ENCODE measurements at places on chromosomes 16 and 17.
A peak's percentile ranks its signal among the peaks of the same experiment; 100 is the strongest.

DNA sequence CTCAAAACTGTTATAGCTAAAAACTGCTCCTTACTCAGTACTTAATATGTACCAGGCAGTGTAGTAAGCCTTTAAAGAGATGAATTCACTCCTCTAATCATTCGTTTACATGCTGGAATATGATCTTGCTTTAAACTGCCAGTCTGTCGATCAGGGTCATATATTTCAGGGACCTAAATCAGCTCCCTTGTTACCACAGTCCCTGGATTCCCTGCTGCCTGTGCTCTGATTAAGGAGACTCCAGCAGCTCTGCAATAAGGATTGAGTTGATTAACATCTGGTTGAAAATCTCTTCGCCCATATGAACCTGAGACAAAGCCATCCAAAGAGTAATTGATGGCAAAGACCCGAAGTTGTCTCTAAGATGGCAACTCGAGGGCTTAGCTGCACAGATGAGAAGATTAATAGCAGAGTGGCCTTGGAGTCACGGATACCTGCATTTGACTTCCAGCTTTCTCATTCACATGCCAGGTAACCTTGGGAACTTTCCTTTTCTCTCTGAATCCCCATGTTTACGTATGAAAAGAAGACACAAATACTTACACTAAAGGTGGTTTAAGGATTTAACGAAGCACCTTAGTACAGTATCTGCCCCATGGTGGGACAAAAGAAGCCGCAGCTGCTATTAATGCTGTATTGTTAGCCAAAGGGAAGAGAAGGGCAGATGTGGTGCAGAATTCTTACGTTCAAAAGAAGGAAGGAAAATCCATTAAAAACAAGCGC, 68.2 kb downstream of the VAT1L start:
- no peak for DNase-seq

DNA sequence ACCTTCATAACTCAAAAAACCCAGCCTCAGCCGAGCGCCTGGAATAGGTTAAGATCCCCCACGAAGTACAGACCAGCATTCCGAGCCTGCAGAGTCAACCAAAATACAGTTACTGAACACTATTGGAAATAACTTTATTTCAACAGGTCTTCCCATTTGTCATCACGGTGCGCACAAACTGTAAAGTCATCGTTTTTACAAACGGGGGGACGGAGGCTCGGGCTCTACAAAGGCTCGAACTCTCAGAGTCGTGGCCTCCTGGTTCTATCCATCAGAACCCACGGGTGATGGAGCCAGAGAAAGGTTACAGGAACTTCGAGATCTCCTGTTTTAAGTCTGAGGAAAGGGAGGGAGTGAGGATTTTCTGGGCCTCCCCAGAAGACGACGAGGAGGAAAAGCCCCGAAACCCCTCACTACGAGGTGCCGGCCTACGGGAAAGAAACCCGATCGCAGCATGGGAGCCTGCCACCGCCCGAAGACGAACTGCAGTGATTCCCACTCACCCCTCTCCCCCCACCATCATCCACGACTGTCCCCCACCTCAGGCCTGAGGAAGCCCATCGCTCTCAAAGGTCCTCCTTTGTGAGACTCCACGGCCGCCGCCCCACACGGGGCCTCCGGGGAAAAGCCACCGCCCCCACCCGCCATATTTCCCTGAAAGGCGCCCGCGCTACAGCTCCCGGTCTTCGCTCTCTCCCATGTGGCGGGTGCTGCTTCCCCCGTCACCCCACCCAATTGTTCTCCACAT, 917 bp downstream of the YWHAE start:
- DNase-seq = peak; percentile 52

DNA sequence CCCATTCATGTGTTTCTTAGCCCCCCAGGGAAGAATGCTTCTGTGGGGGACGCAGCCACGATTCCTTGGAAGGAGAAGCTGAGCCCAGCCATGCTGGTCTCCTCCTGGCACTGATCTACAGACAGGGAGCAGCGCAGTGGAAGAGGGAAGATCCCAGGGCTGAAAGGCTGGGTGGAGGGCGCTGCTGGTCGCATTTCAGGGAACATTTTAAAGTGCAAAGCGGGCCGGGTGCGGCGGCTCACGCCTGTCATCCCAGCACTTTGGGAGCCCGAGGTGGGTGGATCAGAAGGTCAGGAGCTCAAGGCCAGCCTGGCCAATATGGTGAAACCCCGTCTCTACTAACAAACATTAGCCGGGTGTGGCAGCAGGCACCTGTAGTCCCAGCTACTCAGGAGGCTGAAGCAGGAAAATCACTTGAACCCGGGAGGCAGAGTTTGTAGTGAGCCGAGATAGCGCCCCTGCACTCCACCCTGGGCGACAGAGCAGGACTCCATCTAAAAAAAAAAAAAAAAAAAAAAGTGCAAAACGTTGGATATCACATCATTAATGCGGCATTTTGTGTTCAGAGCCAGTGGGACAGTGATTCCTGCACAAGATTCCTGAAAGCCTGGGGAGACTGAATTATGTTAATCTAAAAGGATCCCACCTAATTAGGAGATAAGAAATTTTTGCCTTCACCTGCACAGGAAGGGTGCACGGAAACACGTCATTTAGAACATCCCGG, 558 bp upstream of the CHMP6 start:
- no peak for DNase-seq

DNA sequence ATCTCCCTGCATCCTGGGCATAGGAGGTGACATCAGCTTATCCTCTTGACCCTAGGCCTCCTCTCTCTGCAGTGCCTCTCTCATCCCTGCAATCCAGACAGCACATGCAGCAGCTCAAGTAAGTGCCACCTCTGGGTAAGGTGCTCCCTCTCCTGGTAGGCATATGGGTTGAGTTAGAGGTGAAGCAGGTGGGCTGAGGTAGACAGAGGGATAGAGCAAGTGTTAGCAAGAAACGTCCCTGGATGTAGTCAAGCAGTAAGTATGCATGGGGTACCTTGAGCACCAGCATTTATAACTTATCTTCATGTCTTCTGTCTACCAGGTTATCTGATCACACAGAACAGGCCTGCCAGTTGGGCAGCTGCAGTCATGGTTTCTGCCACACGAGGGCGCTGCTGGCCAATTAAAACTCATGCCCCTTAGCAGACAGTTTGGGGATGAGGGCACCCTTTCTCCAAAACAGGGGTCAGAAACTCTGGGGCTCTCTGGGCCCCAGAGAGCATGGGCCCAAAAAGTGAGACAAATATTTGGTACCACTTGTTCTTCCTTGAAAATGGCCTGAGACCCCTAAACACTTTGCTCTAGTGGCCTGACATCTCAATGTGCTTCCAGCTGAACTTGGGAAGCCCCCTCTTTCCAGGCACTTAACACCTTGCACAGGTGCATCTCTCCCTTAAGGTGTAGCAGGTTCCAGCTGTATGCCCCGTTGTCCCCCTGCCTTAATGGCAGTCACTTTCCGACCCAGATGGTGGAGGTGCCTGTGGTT, 59.8 kb downstream of the NEUROD2 start:
- DNase-seq = peak; percentile 28

DNA sequence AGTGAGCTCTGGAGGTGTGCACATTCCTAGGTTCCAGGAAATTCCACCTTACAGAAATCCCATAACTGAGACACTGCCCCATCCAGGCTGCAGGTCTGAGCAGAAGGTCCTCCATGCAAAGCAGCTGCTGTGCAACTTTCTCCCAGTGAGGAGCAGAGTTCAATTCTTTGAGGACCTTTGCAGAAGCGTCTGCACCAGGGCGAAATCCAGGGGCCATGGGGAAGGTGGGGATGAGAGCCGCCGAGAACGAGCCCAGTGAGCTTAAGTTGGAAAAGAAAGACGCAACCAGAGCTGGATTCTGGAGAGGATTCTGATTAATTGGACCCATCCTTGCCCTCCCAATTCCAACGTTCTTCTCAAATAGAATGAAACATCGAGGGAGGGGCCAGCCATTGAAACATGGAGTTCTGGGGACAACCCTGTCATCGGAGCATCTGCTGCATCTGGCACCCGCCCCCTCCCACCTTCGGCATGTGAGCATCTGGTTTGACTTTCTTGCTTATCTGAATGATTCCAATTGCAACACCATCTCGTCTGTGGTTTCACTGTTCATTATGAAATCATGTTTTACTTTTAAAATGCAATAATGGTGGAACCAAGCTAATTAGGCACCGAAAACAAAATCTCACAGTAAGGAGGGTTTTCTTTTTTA, 190.6 kb upstream of the FOXF1 start:
- DNase-seq = peak; percentile 57

DNA sequence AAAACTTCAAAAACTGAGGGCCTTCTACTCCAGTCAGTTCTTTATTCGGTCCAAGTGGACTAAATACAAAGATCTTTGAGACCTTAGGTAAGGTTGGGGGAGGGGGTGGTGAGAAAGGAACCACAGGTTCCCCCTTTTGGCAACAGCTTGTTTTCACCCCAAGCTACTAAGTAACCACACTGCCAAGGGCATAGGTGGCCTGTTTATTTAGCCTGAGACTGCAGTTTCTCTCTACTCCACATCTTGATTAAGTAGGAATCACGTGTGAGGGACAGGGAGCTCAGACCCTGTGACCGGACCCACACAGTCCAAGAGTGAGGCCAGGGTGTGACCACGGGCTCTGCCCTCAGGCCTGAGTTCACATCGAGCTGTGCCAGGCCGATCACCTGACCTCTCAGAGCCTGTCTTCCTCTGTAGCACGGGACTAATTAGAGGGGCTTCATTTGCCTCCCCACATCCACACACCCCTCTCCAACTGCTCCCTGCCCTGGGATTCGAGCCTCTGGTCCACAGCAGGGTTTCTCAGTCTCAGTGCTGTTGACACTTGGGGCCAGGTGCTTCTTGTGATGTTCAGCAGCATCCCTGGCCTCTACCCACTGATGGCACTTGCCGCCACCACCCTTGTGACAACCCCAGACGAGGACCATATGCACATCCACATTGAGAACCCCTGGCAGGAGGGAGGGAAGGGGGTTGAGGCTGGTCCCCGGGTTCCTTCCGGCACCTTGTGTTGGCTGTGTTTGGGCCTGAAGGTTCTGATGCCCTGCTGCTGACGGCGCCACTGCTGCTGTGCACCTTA, 17.8 kb downstream of the ST6GALNAC2 start:
- DNase-seq = no peak

- no peak for DNase-seq
Measured at GRCh38 chr16:68379472-68380347, 68.6 kb downstream of the SMPD3 start.

DNA sequence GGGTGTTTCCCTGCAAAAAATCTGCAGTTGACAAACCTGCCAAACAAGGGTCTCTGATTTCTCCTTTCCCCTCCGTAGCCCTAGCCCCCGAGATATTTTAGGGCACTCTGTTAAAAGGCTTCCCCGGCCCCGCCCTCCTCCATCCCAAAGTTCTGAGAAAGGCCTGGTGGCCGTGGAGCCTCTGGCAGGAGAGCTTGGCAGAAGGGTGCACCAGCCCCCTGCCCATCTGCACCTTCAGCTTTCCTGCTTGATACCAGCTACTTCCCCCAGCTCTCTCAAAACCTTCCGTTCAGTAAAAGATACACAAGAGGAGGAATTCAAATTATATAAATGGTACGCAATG, 711 bp upstream of the CANT1 start:
- no peak for DNase-seq

DNA sequence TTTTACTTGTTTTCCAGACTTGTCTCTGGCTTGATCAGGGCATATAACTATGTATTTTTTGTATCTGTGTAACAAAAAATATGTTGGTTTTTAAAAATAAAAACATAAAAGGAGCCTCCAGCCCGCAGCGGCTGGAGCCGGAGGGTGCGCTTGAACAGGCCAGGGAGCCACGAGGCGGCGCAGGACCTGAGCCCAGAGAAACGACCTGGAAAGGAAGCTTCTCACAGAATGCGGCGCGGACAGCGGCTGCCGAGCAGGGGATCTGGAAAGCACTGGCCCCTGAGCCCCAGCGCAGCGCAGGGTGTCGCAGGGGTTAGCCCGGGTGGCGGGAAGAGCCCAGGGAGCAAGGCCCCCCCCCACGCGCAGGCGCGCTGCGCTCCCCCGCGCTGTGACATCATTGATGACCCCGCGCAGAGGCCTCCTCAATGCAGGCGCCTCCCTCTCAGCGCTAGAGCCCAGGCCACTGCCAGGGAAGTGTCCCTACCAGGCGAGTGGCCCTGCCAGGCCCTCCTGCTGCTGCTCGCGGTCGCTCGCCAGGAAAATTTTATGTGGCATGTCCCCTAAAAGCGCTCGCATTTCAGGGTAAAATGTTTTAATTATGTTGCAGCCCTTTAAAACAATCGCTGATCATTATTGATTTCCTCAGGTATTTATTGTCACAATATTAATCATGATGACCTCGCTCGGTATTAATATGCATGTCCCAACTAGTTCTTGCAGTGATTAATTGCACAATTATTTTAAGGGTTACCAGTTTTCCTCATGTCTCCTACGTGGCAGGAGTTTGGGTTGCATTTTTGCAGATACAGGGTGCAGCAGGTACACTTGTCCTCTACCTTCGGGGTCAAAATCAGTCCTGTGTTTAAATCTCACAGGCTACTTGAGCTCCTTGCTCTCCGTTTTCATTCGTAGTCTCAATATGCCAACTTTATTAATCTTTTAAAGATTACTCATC, 134.2 kb downstream of the USP22 start:
- DNase-seq = peak; percentile 64

- DNase-seq = peak; percentile 43
Measured at GRCh38 chr16:23509782-23510163, 521 bp downstream of the GGA2 start.

DNA sequence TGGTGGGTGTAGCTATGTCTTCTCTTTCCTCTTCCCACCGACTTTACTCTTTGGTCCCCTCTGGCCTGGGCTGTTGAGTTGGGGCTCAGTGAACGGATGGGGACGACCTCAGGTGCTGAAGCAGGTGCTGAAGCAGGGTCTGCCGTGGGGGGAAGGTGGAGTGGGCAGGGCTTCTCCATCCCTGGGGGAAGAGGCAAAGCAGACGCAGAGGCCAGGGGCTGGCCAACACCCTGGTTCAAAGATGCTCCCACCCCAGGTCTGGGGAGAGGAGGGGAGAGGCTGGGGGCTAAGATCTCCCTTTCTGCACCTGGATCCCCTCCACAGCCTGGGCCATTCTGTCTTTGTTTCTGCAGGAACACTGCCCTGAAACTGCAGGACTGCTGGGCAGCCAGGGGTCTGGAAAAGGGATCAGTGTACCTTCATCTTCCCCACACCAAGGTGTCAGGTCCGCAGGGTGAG, 22.9 kb downstream of the ALOX12B start:
- DNase-seq = no peak

DNA sequence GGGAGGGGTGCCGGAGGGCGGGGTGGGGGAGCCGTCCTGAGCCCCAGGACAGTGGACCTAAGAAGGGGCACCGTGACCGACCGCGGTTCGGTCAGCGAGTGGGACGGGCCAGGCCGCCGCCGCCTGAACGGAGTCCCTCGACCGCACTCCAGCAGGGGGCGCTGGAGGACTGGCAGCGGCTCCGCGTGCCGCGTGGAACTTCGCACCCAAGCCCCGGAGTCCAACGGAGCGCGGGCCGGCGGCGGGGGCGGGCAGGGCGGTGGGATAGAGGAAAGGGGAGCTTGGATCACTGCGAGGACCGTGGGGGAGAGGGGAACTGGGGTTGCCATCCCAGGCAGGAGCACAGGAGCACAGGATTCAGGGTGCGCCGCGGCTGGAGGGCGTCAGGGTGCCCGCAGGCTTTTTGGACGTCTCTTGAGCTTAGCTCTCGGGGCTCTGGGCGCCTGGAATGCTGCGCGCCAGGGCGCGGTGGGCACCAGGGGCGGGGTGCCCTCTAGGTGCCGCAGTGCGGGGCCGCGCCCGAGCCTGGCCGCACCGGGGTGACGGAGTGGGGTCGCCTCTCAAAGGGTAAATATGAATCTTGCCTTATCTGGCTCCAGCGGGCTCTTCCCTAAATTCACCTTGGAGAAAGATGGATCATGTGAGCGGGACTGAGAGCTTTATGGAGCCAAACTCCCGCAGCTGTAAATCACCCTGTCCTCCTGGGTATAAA, 379 bp upstream of the OTOP2 start:
- peak; percentile 31 for DNase-seq
